ENCODE measurements at places on chromosomes 11 and 22.

DNA sequence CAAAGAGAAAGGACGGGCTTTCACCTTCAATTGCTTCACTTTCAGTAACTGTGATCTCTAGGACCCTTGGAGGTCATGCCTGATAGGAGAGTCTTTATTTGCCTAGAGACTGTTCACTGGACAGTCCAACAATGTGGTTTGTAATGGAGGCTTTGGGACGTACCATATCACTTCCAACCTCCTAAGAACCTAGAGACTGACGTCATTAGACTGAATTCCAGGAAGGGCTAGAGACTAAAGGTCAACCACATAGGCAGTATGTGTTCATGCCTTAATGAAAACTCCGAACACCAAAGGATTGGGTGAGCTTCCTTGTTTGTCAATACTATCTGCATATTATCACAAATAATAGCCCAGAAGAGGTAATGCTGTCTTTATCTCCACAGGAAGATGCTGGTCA, 53.7 kb upstream of the CNTN5 start:
- no peaks in the 10 kb centered on the region for H3K27me3 ChIP-seq
- H3K36me3 ChIP-seq: no peaks in the 10 kb centered on the region
- peaks cover 3% of the 10 kb centered on the region for H3K4me1 ChIP-seq
- no peak for DNase-seq
- H3K4me3 ChIP-seq: no peak overlapping the region
- no peak overlapping the region for H3K27ac ChIP-seq

- H3K27ac ChIP-seq: no peak overlapping the region
- H3K27me3 ChIP-seq: peaks cover 6% of the 10 kb centered on the region
Measured at GRCh38 chr11:10806206-10806605, 2.5 kb downstream of the EIF4G2 start.

DNA sequence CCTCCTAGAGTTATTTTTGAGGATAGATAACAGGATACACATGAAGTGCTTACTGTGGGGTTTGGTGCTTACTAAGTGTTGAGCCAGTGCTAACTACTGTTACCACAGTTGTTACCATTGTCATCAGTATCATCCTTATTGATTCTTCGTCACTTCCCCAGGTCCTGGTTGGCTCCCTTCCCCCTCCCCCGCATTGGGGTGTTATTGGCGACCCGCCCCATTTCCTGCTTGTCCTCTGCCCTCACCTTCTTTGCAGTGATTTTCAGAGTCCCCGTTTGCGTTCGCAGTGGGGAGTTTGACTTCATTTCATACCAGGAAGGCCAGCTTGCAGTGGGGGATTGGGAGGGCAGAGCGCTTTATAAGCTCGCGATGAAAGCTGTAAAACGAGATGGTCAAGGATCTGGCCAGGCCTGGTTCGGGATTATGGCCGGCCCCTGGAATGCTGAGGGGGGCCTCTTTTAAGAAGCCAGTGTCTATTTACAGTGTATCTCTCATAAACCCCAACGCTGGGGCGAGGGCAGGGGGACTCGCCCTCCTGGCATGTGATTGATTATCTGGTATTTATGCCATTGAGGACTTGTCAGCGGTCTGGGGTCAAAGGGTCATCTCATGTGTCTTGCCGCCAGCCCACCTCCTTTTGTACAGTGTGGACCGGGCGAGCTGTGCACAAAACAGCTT, 84.6 kb upstream of the NNMT start:
- no peaks in the 10 kb centered on the region for H3K36me3 ChIP-seq
- H3K4me1 ChIP-seq: peaks cover 97% of the 10 kb centered on the region
- no peaks in the 10 kb centered on the region for H3K27me3 ChIP-seq
- peak overlapping the region; percentile 88 for H3K27ac ChIP-seq
- peak overlapping the region; percentile 81 for H3K4me3 ChIP-seq

DNA sequence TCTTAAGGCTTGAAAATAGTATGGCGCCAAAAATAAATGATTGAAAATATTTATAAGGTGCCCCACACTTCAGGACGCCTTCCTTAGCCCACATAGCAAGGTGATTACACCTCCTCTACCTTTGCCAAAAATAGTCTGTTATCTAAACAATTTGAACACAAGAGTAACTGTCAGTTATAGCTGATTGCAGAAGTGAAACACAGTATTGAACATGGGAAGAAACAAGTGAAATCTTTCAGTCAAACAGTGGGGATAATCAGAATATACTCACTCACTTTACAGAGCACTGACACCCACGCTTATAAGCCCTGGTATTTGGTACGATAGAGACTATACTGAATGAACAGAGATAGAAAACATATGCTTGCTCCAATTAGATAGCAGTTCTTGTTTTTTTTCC, 203.1 kb downstream of the RAB38 start:
- no peaks in the 10 kb centered on the region for H3K27me3 ChIP-seq
- no peak overlapping the region for H3K27ac ChIP-seq
- DNase-seq: no peak
- H3K4me1 ChIP-seq: no peaks in the 10 kb centered on the region
